ENCODE measurements at places on chromosomes 1 and 21. TPM values are rescaled to one million over a fixed set of nuclear protein-coding genes. Genes with fewer than 3 reads are reported as not detected.

The PLA2G2A gene
- total RNA-seq = not detected

The IRF6 gene
- total RNA-seq = 4.1 TPM

The LCE1E gene
- not detected for total RNA-seq

The KRTAP13-2 gene
- not detected for total RNA-seq

The CHODL gene
- total RNA-seq = 15.8 TPM

The ATP8B2 gene
- 73.2 TPM for total RNA-seq

The MYOC gene
- not detected for total RNA-seq

The MSH4 gene
- total RNA-seq = 0.24 TPM

The CNIH3 gene
- 5.3 TPM for total RNA-seq

The INAVA gene
- total RNA-seq = 44.5 TPM

The SLC35F3 gene
- 4.6 TPM for total RNA-seq

The UCHL5 gene
- 36.3 TPM for total RNA-seq

The VN1R5 gene
- total RNA-seq = not detected

The KCNJ10 gene
- 0.07 TPM for total RNA-seq

The GJB5 gene
- total RNA-seq = 0.48 TPM

The GPR89B gene
- total RNA-seq = 16.8 TPM

The FCAMR gene
- not detected for total RNA-seq

The TEKT2 gene
- 1.2 TPM for total RNA-seq

The LDLRAD2 gene
- 0.97 TPM for total RNA-seq

The TOMM40L gene
- 32.7 TPM for total RNA-seq

The C1orf185 gene
- total RNA-seq = not detected

The PLA2G2F gene
- not detected for total RNA-seq

The FAM72C gene
- 8.0 TPM for total RNA-seq

The ERICH3 gene
- not detected for total RNA-seq

The SH3BGRL3 gene
- total RNA-seq = 56.7 TPM

The KIF14 gene
- total RNA-seq = 16.3 TPM

The GPATCH2 gene
- total RNA-seq = 15.7 TPM

The ADIPOR1 gene
- total RNA-seq = 134 TPM
